ENCODE measurements at places on chromosomes 5 and 9.

DNA sequence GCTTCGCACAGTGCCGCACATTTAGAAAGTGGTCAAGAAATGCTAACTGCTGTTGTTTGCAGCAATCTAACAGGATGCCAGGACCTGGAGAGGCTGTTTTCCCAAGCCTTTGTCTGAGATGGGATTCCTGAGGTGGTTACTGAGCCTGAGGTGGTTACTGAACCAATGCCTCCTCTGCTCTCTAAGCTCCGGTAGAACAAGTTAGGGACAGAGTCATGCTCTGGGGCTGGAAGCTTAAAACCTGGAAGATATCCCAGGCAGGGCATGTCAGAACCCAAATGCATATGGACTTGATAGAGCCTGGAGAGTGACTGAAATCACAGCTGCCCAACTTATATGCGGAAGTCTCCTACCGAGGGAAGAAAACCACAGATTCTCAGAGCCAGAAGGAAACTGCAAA is 46.5 kb upstream of the FAT2 start:
- DNase-seq: no peak

DNA sequence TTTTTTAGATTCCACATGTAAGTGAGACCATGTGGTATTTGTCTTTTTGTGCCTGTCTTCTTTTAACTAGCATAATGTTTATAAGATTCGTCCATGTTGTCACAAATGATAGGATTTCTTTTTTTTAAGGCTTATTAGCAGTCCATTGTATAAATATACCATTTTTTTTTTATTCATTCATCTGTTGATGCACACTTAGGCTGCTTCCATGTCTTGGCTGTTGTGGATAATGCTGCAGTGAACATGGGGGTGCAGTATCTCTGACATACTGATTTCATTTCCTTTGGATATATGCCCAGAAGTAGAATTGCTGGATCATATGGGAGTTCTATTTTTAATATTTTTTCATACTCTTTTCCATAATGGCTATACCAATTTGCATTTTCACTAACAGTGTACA is 48.7 kb downstream of the KIAA1958 start:
- DNase-seq: no peak

GRCh38 chr5:10334831-10335230 is 18.7 kb upstream of the MARCHF6 start:
- no peak for DNase-seq

DNA sequence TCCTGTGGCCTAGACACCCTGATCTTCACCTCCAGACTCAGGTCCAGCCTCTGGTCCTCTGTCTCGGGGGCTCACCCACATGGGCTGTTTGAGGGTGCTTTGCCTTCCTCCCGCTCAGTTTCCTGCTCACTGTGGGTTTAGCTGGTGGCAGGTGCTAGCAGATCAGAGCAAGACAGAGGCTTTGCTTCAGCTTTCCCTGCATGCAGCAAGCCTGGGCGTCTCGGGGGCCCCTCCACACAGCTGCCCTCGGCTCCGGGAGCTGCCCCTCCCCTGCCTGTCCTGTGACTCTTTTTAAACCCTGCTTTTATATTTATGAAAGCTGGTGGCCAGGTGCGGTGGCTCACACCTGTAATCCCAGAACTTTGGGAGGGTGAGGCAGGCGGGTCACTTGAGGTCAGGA is 14.6 kb downstream of the MRPL36 start:
- no peak for DNase-seq

DNA sequence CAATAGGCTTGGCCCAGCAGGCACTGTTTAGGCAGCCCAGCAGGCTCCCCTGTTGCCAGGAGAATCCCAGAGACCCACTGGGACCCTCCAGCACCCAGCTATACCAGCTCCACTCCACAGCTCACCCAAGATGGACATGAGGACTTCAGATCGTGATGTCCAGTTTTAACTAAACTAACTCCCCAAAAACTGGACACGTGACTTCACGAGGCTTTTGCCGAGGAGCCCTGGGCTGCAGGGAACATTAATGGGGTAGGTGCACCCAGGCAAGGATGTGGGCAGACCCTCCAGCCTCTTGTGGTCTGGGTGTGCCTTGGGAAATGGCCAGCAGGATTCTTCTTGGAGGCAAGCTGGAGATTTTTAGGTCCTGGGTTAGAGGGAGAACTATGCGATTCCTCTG is 8.9 kb upstream of the NKD2 start:
- DNase-seq: no peak

- DNase-seq: no peak
These were observed 70.0 kb downstream of the RGMB start for GRCh38 chr5:98843481-98843880.

DNA sequence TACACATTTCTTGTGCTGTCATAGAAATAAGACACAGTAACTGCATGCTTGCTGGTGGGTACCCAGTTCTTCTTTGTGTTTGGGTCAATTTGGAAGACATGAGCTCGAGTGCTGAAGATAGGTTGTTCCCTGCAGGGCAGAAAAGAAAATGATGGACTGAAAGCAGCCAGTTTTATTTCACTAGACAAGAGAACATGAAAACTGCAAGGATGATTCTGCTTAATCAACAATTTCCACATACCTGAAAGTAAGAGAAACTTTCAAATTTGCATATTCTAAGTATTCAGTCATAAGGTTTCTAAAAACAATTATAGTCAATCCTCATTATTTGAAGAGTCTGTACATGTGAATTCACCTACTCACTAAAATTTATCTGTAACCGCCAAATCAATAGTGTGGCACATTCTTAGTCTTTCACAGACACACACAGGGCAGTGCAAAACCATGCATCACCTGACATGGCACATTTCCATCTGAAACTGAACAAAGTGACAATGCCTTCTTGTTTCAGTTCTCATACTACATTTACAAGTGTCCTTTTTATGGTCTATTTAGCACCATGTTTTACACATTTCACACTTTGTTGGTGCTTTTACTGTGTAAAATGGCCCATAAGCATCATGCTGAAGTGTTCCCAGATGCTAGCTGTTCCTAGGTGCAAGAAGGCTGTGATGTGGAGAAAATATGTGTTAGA is 56.9 kb downstream of the HOMER1 start:
- no peak for DNase-seq

DNA sequence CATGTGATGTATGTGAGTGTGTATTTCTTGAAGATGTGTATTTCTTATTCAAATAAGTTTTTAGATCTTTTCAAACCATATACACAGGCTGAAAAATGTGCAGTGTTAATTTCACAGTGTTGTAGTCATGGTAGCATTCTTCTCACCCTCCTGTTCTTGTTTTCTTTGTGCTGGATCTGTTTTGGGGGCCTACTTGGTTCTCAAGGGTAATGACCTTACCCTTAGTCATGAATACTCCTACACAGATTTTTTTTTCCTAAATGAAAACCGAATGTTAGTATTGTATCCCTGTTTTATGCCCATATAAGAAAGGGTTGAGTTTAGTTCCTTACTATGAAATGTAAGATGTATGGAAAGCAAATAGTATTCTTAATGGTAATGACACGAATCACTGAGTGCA is 88.0 kb downstream of the SLC44A1 start:
- DNase-seq: no peak

- no peak for DNase-seq
These were observed 47.7 kb downstream of the EHMT1 start for GRCh38 chr9:137666513-137666822.
